ENCODE measurements at places on chromosomes 1 and 21. TPM values are rescaled to one million over a fixed set of nuclear protein-coding genes. Genes with fewer than 3 reads are reported as not detected.

TMCC2 gene
- total RNA-seq, result 5.2 TPM

DNASE2B gene
- not detected for total RNA-seq

SFN gene
- total RNA-seq, result 0.14 TPM

CHIA gene
- not detected for total RNA-seq

ARMH1 gene
- not detected for total RNA-seq

ZNF593OS gene
- total RNA-seq, result not detected

KRTAP19-1 gene
- not detected for total RNA-seq

CACNA1S gene
- 0.24 TPM for total RNA-seq

KCNE2 gene
- not detected for total RNA-seq

UBE2U gene
- total RNA-seq, result not detected

GREM2 gene
- total RNA-seq, result 0.03 TPM

GRCh38 chr1:21503706-21504377 is 5.4 kb upstream of the ALPL start:
- no peak for DNase-seq

DNA sequence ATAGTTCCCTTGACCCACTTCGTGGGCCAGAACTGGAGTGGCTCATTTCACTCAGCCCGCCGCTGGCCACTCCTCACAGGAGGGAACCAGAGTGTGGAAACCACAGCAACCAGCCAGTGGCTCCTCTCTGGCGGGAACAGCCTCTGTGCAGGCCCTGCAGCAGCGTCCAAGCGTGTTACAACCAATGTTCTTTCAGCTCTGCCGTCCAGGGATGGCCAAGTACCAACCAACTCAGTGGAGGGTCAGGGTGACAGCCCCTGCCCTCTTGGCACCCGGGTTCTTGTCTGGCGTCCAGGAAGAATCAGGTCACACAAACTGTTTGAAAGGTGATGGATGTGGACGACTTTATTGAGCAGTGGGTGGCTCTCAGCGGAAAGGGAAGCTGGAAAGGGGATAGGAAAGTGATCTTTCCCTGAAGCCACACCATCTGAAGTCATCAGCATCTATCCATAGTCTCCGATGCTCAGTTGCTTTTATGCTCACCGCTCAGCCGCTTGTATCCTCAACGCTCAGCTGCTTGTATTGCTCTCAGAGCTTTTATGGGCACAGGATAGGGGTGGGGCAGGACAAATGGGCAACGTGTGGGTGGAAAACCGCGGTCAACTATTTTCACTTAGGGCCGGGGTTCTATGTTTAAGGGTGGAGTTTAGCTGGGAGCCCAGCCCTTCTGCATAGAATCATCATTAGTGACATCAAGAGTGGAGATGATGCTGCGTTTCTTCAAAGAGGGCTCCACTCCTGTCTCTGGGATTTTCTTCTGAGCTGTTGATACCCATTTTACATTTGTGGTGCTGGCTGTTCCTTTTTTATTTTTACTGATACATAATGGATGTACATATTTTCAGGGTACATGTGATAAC is 250.2 kb downstream of the RRAGC start:
- DNase-seq, result no peak

DNA sequence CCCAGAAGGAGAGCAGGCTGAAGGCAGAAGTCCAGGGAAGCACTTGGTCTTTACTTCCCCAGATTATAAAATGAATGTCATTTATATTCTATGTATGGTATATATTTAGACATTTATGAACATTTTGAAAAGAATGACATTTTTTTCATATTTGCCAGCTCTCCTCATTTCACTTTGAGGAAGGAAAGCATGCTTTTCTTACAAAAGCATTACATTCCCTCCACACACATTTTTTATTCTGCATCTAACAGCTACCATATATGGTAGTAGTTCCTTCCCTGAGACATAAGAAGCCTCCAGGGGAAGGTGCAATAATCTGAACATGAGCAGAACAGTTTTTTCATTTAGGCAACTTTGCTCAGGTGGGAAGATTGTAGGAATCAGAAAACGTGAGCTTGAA is 94.0 kb downstream of the LRRC7 start:
- DNase-seq, result no peak

DNA sequence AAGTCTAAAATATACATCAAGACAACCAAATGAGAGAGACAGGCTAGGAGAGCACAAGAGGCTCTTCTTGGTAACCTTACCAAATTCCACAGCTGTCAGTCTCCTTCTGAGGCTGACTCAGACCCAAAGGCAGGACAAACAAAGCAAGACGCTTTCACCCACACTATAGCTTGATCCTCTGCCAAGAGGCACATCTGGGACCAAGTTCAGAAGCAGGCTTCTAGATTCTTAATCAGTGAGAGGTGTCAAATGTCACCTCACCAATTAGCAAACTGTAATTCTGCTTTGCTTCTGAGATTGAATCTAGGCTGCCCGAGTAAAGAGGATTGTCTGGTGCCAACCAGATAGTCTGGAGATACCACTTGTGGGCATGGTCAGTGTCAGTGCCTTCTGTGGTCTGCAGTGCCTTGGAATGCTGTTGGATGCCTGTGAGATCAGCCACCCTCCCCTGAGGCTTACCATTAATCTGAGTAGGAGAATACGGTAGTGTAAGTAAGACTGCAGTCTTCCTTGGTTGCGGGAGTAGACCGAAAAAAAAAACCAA is 151.0 kb downstream of the FMN2 start:
- DNase-seq, result peak; percentile 5

DNA sequence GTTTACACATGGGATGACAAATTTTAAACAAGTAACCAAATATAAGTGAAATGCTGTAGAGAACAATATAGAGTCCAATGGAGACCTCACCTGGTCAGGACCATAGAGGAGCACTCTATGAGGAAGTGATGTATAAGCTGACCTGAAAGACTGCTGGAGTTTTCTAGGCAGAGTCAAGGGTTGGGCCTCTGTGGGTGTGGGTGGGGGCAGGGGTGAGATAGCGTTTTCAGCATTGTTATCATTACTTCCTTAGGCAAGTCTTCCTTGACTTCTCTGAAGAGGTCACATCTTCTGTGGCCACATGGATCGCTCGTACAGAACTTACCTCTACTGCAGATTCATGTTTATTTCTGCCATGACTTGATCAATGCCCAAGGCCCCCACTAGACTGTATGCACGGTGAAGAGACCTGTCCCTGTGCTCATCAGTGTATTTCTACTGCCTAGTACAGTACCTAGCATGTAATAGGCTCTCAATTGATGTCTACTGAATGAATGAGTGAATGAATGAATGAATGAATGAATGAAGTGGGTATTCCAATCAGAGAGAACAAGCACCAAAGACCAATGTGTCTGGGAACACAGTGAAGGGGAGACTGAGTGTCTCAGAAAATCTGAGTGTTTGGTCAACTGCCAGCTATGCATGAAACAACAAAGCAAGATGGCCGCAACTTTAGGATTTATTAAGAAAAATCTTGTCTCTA is 116.5 kb downstream of the RNF220 start:
- no peak for DNase-seq

GRCh38 chr1:168833362-168833761 is 104.4 kb upstream of the DPT start:
- DNase-seq, result no peak

GRCh38 chr1:171115280-171115897 is 24.7 kb downstream of the FMO3 start:
- no peak for DNase-seq

GRCh38 chr1:109547463-109548320 is 723 bp upstream of the GNAI3 start:
- no peak for DNase-seq

- no peak for DNase-seq
These were observed 349.6 kb downstream of the SMYD3 start for GRCh38 chr1:246157516-246157915.

- DNase-seq, result no peak
These were observed 1.1 kb downstream of the TMPRSS2 start for GRCh38 chr21:41506611-41507520.

DNA sequence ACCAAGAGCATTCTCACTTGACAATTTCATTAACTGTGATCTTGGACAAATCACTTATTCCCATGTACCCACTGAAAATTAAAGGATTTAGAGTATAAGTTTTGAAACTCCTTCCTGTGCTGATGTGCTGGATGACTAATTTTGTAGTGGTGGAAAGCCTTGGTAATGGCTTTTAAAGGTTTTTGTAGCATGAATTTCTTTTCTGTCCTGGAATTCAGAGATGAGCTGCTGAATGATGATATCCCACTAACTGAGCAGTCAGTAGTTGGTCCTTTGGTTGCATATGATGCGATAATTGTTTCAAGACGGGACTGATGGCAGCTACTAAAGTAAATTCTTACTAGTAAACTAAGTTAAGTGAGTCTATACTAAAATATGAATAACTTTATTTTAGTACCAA is 5.2 kb downstream of the RPL5 start:
- DNase-seq, result no peak

GRCh38 chr1:56877973-56878372 is 23.4 kb downstream of the C8A start:
- no peak for DNase-seq

DNA sequence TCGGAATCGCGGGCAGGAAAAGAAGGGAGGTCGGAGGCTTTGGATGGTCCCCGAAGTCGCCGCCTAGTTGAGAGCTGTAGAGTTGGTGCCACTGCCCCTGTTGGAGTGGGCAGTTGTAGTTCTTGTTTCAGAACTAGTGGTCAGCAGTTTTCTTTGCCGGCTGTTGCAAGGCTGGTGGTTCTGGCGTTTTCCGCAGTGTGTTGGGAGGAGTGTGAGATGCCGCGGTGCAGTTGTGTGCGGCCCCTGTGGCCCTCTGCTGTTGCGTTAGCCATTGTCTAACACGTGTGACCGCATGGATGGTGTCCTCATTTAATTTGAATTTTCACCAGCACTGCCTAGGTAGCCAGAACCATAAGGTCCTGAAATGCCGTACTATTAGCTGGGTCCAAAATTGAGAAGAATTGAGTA is 1.4 kb downstream of the ARF1 start:
- DNase-seq, result no peak

GRCh38 chr1:93874025-93874651 is 4.9 kb downstream of the DNTTIP2 start:
- peak; percentile 13 for DNase-seq

GRCh38 chr21:26351661-26352060 is 181.1 kb upstream of the APP start:
- DNase-seq, result no peak

DNA sequence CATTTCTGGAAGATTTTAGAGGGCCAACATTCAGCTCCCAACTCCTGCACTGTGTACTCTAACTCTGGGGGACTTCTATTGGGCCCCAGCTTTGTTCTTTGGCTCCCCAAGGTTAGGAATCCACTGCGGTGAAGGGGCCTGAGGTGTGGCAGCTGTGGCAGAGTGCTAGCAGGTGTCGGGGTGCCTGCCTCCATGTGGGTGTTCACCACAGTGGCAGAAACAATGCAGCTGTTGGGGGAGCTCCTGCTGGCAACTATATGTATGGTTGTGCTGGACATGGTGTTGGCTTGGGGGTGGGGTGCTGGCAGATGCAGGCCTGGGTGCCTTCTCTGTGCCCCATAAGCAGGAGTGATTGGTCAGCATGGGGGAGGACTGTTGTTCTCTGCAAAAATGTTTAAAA is 95.5 kb downstream of the ST6GALNAC3 start:
- no peak for DNase-seq

DNA sequence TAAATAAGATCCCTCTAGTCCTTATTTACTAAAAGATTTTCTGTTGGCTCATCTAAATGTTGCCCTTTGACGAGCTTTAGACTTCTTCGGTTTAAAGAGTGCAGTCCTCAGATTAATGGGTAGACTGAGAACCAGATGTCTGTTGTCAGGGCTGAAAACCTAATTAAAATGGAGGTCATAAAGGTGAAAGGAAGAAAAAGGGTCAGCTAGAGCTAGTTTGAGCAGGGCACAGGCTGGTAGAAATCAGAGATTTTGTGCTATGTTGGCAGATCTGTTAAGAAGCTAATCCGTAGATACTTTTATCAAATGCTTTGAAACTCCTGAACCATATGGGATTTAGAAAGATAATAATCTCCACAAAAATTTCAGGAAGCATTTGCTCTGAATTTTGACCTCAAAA is 959.0 kb downstream of the PLA2G4A start:
- DNase-seq, result no peak

DNA sequence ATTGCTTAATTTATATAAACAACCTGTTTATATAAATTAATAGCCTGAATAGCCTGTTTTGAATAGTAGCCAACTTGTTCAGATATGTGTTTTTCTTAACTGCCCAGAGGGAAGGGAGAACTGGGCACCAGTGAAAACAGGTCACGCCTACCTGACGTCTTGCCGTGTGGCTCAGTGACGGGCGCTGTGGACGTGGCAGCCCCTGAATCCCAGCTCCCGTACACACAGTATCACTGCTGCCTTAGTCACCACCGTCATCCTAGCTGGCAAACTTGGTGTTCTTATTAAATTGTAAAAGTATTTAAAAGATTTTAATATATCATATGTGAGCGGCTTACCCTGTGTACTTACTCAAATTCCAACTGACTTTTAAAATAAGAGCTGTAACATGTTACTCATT is 35.4 kb upstream of the TRAPPC10 start:
- no peak for DNase-seq

GRCh38 chr1:112423207-112423606 is 27.2 kb downstream of the CTTNBP2NL start:
- DNase-seq, result no peak

DNA sequence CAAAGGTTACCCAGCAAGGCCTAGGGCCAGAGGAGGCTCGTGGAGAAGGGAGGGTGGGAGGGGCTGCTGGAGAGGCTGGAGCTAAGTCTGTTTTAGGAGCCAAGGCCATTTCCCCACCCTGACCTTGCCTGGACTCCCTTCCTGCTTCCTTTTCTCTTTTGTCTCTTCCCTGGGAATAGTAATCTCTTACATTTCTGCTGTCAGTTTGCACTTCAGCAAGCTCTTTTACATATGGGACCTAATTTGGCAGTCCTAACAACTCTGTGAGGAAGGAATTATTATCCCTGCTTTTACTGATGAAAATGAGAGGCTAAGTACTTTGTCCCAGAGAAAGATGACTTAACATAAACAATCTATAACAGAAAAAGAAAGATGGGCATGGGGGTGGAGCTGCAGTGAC is 13.8 kb downstream of the OPTC start:
- DNase-seq, result no peak

- DNase-seq, result no peak
These were observed 19.2 kb downstream of the SPRTN start for GRCh38 chr1:231357187-231357772.

- no peak for DNase-seq
These were observed 25.9 kb upstream of the KCNA2 start for GRCh38 chr1:110631836-110632620.

- peak; percentile 60 for DNase-seq
These were observed 3.8 kb downstream of the TRPM2 start for GRCh38 chr21:44357064-44357837.
